ENCODE measurements at places on chromosomes 11 and 22.
A peak's percentile ranks its signal among the peaks of the same experiment; 100 is the strongest.

GRCh38 chr11:77197626-77198320 lies 69.7 kb downstream of the MYO7A start:
- no peak for DNase-seq

GRCh38 chr22:48528221-48528915 lies 1299.3 kb downstream of the BRD1 start:
- DNase-seq = peak; percentile 44

GRCh38 chr22:44195189-44195871 lies 14.6 kb downstream of the PARVG start:
- no peak for DNase-seq

- no peak for DNase-seq
Measured at GRCh38 chr22:35337932-35338331, 38.2 kb downstream of the TOM1 start.

- DNase-seq = no peak
Measured at GRCh38 chr11:76119032-76119431, 87.3 kb downstream of the WNT11 start.

DNA sequence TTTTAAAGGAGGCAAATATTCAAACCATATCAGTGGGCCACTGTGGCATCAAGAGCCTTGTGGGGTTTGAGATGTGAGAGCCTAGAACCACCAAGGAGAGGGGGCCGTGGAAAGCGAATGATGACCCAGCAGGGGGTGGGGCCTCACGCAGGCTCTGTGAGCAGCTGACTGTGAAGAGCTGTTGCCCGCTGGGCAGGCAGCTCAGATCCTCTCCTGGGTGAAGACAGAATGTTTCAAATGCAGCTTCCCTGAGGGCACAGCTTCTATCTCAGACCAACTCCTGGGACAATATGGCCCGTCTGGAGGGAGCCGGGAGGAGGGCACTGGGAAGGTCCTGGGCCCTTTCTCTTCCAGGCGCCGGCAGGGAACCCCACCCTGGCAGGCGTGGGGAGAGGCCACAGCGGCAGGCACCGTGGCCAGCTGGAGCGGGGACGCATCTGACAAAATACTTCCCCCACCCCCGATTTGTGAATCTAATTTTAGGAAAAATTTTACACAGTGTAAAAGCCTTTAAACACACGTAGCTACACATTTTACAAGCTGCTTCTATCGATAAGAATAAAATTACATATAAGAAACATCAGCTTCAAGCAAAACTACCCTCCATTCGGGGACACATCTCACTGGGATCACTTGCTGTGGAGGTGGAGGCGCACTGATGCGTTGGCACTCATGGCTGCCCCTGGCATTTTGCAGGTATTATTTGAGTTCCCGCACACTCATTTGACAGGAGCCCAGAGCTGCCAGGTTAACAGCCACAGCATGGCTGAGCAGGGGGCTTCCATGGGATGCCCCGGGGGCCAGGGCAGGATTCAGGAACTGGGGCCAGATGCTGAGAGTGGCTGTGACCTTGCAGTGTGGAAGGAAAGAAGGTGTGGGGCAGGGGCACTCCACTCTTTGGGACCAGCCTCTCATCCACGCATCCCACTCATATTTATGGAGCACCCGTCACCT lies 40.3 kb downstream of the PARVG start:
- DNase-seq = no peak

GRCh38 chr11:105183987-105184386 lies 44.4 kb upstream of the CARD18 start:
- DNase-seq = no peak

DNA sequence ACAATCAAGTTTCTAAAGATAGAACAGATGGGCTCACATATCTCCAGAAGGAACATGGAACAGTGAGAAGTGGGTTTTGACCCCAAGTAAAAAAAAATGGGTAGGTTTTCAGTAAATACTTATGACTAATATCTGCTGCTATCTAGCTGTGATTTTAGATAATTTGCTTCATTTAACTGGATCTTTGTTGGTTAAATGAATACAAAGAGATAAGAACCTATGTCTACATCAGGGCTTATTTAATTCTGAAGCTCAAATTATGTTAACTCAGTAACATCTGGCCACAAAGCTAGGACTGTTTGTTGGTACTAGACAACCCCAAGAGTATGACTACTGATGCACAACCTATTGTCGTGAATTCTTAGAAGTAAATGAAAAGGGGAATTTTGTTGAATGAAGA lies 144.4 kb upstream of the SESN3 start:
- DNase-seq = no peak

GRCh38 chr11:38968951-38969350 lies 2370.9 kb upstream of the RAG2 start:
- DNase-seq = no peak

GRCh38 chr11:133350045-133350444 lies 182.3 kb downstream of the OPCML start:
- no peak for DNase-seq

DNA sequence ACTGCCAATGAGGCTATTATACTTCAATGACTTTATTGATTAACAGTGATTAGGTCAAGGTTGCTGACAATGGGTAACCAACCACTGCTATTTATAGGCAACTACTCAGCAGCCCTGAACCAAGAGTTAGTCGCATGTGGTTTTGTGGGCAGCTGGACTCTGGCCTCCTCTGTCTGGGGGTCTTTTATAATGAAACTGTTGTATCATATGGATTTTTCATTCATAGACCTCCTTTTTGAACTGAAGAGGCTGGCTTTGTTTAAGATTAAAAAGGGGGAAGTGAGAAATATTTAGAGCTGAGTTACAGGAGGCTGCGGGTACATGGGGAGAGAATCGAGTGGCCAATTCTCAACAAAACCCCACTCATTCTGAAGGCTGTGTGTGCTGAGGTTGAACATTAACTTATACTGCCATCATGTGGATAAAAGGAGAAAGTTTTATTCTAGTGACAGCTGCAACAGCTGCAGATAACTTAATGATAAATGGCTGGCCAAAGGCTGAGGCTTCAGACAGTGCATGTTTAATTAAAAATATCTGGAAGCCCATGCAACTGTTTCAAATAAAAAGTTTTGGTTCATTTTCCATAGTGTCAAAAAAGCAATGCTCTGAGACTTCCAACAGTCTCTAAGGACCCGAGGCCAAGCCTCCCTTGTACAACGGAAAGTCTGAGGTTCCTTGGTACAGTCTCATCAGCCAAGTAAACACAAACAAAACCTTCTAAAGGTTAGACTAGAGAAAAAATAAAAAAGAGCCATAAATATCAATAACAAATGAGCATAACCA lies 682.6 kb downstream of the KCNA4 start:
- DNase-seq = peak; percentile 68

DNA sequence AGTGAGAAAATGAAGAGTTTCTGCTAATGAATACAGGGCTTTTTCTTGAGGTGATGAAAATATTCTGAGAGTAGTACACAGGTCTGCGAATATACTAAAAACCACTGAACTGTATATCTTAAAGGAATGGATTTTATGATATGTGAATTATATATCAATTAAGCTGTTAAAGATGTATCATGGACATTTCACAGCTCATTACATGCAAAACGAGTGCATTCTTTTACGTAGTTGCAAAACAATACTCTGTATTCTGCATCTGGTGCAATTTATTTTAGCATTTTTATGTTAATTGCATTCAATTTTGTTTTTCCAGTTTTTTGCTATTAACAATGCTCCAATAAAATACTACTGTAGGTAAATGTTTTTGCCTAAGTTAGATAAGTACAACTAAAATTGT lies 411.6 kb downstream of the DYNC2H1 start:
- DNase-seq = no peak

DNA sequence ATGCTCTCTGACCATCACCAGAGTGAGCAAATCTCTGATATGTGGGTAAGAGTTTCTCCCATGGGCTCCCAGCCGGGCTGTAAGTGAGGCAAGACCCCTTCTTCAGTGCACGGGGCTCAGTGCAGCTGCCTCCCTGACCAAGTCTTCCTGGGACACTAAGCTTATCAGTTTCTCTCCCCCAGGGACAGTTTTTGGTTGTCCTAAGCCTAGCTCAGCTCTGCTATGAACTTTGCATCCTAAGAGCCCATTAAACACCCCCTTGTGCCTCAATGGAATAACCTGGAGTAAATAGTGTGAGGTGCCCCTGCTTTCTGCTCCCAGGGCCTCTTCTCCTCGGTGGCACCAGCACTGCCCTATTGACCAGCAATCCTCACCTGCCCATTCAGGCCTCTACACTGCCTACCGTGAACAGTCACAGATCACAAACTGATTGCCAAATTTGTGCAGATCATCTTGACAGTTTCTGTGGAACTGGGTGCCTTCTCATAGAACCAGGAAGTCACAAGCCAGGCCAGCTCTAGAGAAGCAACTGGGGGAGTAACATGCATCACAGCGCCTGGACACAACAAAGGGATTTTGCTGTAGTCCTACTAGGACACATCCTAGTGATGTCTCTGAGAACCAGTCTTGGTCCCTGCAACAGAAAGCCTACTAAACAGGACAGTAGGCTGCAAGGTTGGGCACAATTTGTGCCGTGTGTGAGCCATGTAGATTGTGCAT lies 19.5 kb upstream of the IGLL5 start:
- no peak for DNase-seq

DNA sequence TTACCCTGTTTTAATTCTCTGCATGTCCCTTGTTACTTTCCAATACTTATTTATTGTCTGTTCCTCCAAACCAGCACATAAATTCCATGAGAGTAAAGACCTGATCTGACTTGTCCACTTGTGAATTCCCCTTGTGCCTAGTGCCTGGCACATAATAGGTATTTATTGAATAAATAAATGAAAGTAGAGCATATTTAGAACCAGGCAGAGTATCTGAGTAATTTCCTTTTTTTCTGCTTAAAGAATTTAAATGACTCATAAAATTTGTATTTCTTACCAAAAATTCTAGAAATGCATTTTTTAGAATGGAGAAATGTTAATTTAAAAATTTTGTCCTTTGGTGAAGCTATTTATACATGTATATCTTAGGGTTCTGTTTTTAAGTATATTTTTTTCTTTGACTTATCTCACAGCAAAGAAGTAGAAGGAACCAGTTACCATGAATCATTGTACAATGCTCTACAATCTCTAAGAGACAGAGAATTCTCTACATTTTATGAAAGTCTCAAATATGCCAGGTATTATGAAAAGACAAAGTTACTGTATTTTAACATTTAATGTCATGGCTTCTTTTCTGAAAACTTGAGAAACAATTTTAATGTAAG lies 96.8 kb downstream of the ATM start:
- DNase-seq = no peak

- DNase-seq = no peak
Measured at GRCh38 chr11:35539781-35540281, 14.4 kb upstream of the PAMR1 start.

DNA sequence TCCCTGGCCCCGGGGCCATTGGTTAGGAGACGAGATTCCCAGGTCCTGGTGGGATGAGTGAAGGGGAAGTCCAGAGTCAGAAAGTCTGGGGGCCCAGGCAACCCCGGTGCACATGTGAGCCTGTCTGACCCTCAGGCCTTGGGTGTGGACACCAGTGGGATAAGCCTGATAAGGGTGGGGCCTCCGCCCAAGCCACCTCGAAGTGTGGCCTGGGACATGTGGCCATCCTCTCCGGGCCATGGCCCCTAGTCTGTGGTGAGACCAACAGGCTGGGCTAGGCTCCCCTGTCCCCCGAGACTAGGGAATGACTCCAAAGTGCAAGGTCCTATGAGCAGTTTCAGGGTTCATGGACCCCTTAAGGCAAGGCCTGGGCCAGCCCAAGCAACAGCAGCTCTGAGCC lies 6.3 kb downstream of the CABP7 start:
- no peak for DNase-seq

DNA sequence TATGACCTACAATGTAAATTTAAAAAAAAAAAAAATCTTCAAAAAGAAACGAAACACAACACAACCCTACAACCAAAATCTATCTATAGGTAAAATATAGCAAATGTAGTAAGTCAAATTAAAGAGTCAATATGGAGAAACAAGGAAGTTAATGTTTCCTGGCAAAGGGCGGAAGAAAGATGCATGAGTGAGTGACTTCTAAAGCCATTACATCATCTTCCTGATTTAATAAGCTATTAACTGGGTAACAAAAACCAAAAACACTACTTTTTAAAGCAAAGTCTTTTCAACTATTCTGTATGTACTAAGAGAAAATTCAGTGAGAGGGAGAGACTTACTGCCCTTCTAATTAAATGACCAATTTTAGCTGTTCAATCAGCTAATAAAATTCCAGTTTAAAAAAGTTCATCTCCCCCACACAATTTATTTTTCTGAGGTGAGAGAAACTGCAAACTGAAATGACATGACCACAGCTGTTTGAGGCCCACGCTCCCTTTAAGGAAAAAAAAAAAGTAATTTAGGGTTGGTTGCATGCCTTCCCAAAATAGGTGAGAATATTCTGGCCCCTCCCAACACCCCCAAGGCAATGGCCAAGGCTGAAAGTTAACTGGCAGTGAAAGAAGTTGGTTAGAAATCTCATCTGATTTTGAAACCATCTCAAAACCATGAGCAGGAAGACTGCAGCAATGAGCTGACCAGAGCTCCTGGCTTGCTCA lies 5.9 kb downstream of the SF1 start:
- DNase-seq = no peak

DNA sequence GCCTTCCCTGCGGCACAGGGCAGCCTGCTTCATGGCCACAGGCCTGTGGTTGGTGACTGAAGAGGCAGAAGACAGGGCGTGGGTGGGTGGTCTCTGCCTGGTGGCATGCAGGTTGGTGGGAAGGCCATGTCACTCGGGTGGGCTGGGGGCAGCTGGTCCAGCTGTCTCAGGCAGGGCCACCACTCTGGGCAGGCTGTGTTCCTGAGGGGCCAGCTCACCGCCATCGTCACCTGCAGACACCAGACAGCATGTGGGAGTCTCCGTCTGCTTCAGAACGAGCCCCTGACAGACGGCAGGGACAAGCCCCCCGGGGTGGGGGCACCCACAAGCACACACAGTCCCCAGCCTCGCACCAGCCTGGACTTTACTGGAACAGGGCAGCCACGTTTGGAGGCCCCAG lies 750.1 kb downstream of the BRD1 start:
- no peak for DNase-seq

- DNase-seq = no peak
Measured at GRCh38 chr11:44943118-44943517, 7.6 kb downstream of the TP53I11 start.

DNA sequence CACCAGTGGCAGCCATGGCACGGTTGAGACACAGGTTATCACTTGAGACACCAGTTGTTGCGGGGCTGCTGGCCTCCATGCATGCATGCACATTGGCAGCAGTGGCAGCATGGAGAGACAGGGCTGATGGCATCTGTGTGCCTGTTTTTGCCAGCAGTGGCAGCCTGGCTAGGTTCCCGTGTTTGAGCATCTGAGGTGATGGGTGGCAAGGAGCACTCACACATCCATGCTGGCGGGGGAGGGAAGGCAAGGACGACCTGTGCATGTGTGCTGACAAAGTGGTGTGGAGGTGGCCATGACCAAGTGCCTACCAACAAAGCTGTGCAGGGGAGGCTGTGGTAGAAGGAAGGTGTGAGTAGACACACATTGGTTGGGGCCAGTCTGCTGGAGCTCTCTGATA lies 133.5 kb downstream of the CNTN5 start:
- no peak for DNase-seq

DNA sequence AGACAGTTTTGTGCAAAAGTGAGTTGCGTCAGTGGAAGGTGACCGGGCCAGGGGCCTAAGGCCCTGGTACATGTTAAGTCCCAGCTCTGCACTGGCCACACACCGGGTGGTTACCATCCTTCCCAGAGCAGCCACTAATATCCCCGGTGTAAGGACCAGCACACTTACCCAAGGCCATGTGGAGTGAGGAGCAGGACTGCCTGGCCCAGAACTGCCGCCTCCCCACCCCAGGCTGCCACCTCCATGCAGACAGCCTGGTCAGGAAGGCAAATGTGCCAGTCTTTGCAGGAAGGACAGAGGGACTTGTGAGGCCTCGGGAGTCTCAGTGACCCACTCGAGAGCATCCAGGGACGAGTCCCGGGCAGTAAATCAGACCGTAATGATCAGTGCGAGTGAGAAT lies 102.9 kb downstream of the MORC2 start:
- DNase-seq = no peak

- peak; percentile 54 for DNase-seq
Measured at GRCh38 chr11:113730887-113731726, 25.0 kb upstream of the TMPRSS5 start.
